ENCODE measurements at places on chromosomes 4 and X.

DNA sequence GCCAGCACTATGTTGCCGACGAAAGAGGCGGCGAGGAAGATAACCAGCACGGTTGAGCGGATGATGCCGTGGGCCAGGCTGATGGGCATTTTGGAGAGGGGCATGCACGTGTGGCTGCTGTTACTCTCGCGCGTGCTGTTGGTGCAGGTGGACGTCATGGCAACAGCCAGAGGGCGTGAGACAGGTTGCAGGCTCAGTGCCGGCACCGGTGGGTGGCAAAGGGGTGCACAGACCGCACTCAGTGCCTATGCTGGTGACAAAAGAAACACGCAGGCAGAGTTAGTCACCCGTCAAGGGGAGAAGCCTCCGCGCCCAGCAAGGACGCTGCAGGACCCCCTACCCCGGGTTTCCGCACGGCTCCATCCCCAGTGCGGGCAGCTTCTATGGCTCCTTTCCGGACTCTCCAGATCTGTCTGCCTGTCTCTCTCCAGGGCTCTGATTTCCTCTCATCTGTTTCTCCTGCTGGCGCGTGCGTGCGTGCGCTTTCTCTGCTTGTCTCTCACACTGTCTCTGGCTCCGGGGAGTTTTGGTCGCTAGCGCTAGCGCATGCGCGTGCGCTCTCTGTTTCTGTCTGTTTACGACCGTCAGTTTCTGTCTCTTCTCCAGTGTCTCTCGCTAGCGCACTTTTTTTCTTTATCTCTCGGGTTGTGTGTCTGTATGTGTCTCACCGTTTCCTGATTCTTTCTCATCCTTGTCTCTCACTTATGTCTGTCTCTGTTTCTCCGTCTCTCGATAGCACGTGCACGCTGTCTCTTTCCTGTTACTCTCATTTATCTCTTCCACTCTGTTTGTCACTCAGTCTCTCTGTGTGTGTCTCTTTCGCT, 2.1 kb downstream of the GPR101 start:
- DNase-seq, result no peak

DNA sequence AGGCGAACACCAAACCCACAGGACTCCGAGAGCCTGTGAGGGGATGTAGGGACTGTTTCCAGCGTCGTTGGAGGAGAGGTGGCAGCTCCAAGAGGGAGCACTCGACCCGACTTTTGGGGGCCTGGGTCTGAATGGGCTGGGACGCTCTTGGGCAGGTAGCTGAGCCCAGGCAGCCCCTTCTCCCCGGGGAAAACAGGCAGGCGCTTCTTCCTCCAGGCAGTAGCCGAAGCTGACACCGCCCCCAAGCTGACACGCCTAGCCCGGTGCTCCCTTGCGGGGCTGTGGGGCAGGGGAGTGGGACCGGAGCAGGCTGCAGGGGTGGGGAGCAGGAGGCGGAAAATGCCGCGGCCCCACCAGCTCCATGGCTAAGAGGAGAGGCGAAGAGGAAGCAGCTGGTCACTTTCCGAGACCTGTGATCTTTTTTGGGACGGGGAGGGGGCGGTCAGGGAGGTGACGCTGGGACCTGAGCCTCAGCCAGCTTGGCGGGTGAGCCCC, 4.2 kb downstream of the NKX1-1 start:
- DNase-seq, result no peak

DNA sequence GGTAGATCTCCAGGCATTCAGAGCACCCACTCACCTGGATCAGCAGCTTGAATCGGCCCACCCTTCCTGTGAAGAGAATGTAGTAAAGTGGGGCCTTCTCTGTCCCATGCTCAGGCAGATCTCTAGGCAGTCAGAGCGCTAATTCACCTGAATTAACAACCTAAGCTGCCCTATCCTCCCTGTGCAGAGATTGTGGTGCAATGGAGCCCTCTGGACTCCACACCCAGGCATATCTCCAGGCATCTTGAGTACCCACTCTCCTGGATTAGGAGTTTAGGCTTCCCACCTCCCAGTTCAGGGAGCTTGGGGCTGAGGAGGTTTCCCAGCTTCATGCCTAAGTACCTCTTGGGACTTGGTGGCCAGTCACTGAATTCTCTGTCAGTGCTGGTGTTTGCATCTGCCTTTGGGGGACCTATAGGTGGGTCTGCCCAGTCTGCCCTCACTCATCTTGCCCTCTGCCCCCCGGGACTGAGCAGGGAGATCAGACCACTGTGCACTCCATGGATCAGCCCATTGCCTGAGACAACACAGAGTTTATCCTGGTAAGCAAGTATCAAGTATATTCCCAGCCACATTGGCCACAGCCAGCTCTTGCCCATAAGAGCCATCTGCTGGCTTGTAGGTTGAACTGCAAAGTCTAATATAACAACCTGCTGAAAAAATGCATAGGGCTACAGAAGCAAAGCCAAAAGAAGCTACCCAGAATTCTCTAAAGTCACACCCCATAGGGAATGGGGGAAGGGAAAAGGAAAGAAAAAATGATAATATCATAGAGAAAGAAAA, 372.9 kb downstream of the KLHL13 start:
- DNase-seq, result no peak

- DNase-seq, result no peak
Measured at GRCh38 chrX:152865232-152865920, 32.5 kb upstream of the ZNF185 start.

GRCh38 chrX:132373610-132374009, 115.2 kb downstream of the MBNL3 start:
- no peak for DNase-seq

DNA sequence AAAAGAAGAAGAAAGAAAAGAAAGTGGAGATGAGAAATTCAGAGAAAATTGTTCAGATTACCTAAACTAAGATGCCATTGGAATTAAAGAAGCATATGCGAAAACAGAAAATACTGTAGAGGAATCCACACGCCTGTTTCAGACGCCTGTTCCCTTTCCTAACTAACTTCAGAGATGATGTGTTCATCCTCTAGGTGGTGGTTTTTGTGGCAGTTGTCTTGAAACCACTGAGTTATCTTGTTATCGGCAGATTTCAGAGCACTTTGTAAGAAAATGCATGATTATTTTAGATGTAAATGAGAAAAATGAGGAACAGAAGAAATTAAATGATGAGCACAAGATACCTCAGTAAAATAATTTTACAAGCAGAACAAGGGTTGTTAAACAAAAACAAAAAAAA, 48.3 kb downstream of the FUNDC1 start:
- DNase-seq, result no peak

- no peak for DNase-seq
Measured at GRCh38 chr4:15920723-15921591, 17.6 kb downstream of the FGFBP1 start.

- no peak for DNase-seq
Measured at GRCh38 chr4:171025343-171025742, 787.9 kb upstream of the GALNTL6 start.

DNA sequence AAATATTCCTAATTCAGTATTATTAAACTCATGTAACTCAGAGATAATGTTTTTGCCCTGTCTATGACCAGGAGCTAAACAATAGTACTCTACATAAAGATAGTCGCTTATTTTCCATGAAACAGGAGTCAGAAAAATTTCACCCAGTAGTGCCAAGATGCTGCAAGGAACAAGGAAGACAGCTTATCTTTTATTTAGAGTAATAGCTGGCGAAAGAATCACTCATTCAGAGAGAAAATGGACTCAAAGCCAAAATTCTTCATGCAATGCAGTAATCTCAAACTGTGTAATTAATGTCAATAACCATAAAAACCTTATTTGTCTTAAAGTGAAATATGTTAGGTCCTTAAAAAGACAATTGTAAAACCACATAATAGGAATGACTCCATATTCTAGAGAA, 477.8 kb downstream of the ANKRD50 start:
- no peak for DNase-seq

- DNase-seq, result no peak
Measured at GRCh38 chr4:125642645-125643044, 327.9 kb downstream of the FAT4 start.

DNA sequence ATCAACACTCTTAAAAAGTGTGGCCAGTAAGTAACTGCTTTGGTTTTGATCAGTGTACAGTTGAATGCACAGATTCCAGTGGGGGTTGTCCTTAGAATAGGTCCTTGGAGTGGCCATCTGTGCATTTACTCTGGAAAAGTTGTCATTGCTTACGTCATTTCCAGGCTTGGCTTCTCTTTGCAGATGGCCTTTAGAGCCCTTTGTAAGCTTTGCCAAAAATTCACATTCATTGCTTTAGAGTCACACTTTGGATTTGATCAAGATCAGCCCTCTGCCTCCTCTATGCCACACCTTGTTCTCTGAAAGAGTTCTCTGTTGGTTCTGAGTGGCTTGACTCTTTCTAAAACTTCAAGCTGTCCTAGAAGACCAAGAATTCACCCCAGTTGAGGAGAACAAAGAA, 83.9 kb downstream of the MAMLD1 start:
- DNase-seq, result no peak

DNA sequence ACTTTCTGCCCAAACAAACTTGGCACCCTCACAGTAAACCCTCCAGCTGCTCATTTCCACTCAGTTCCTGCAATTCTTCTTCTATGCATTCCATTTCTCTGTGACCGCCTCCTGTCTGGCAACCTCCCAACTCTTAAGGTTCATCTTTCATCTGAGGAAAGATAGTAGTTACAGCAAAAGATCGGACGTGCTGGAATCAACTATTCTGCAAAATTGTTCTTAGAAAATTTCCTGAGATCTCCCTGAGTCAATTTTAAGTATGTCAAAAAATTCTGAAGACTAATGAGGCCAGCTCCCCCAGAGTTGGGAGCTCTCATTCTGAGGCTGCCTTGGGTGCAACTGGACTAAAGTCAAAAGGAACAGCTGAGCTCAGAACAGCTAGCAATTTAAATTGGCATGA, 1026.0 kb downstream of the ADGRL3 start:
- DNase-seq, result no peak

DNA sequence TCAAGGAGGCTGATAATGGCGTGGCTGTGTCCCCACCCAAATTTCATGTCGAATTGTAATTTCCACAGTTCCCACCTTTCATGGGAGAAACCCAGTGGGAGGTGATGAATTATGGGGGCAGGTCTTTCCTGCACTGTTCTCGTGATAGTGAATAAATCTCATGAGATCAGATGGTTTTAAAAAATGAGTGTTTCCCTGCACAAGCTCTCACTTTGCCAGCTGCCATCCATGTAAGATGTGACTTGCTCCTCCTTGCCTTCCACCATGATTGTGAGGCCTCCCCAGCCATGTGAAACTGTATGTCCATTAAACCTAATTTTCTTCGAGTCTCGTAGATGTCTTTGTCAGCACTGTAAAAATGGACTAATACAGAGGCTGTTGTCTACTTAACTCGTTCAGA, 488.3 kb downstream of the SPRY1 start:
- DNase-seq, result no peak

- DNase-seq, result peak; percentile 23
Measured at GRCh38 chrX:49230500-49231232, 2.5 kb downstream of the CACNA1F start.
